ENCODE measurements at places on chromosomes 6 and 20. TPM values are rescaled to one million over a fixed set of nuclear protein-coding genes. Genes with fewer than 3 reads are reported as not detected.

PTPRT gene
- 23.2 TPM for total RNA-seq

KATNA1 gene
- total RNA-seq: 27.5 TPM

PDYN gene
- 1.6 TPM for total RNA-seq

SIRPB1 gene
- total RNA-seq: 1.3 TPM

SMIM28 gene
- not detected for total RNA-seq

LRFN2 gene
- total RNA-seq: 31.6 TPM

CST7 gene
- not detected for total RNA-seq

TNFAIP3 gene
- total RNA-seq: 0.94 TPM

LGSN gene
- 0.63 TPM for total RNA-seq

BNIP5 gene
- not detected for total RNA-seq

CRISP3 gene
- not detected for total RNA-seq

PDE7B gene
- total RNA-seq: 6.6 TPM

METTL24 gene
- total RNA-seq: 1.6 TPM

MEP1A gene
- not detected for total RNA-seq

UST gene
- 29.4 TPM for total RNA-seq

ANKRD66 gene
- total RNA-seq: 0.31 TPM

PI3 gene
- total RNA-seq: not detected

FAM209B gene
- not detected for total RNA-seq

SIGLEC1 gene
- total RNA-seq: not detected

RAD21L1 gene
- not detected for total RNA-seq

XKR7 gene
- 18.2 TPM for total RNA-seq

All from parietal lobe (tissue), 2 donors.